ENCODE measurements at places on chromosomes 13 and 19. TPM values are rescaled to one million over a fixed set of nuclear protein-coding genes. Genes with fewer than 3 reads are reported as not detected.

The ZNF556 gene
- polyA plus RNA-seq = 0.56 TPM

The PABPC3 gene
- polyA plus RNA-seq = not detected

The ICAM4 gene
- 1.1 TPM for polyA plus RNA-seq

The C1QTNF9 gene
- polyA plus RNA-seq = not detected
